NT2/D1 (cell line): ENCODE measurements at places on chromosomes 13 and 19.

DNA sequence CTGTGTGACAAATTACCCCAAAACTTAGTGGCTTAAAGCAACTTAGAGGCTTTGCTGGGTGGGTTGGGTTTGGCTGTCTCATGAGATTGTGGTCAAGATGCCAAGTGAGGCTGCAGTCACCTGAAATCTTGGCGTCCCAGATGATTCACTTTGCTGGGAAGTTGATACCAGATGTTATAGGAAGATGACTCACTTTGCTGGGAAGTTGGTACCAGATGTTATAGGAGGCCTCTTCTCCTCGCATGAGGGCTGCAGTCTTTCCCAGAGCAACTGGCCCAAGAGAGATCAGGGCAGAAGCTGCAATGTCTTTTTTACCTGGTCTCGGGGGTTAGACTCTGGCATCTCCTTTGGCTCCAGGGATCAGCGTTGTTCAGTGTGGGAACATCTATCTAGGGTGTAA, 16.8 kb downstream of the TEX29 start:
- no peak for DNase-seq

- no peak for DNase-seq
Observed at GRCh38 chr19:538641-539428, 5.0 kb upstream of the GZMM start.

- no peak for DNase-seq
Observed at GRCh38 chr13:39816936-39817335, 161.5 kb downstream of the COG6 start.

GRCh38 chr13:89496478-89496877, 1825.3 kb downstream of the SLITRK5 start:
- DNase-seq: no peak
